ENCODE measurements at places on chromosomes 4 and X.

GRCh38 chrX:45050558-45050957, 150.1 kb downstream of the DIPK2B start:
- DNase-seq = no peak

DNA sequence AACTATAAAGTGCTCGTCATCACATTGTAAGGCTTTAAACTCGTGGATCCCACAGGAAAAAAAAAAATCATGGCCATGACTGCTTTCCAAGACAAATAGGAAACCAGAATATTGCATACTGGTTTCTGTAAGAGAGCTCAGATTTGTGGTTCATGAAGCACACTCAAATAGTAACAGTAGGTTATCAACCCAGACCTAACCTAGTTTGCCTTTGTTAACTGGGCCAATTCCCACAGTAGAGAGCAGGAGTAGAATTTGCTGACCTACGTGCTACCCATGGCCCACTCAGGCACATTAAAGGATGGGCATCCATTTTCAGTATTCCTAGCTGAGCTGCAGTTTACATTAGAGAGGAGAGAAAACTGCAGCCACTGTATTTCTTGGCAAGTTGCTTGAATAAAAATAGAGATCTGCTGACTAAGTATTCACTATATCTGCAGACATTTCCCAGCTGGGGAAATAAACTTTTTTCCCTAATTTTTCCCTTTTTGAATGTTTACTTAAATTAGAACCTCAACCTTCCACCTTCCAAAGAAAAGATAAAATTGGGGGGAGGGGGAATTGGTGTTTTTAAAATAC, 218.5 kb downstream of the SPANXN3 start:
- no peak for DNase-seq

GRCh38 chr4:141155586-141155985, 22.3 kb upstream of the RNF150 start:
- no peak for DNase-seq

DNA sequence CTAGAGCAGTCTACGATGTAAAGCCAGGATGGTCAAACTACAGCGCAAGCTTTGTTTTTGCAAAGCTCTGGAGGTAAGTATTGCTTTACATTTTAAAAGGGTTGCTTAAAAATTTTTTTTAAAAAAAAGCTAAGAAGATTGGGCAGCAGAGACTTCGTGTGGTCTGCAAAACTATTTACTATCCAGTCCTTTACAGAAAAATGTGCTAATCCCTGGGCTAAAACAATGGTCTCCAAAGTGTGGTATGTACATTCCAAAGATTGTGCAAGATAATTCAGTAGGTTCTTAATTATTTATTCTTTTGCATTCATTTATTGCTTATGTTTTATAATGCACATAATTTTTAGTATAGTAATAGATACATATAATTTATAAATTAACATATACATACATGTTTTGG, 113.2 kb downstream of the MFAP3L start:
- no peak for DNase-seq
